ENCODE measurements at places on chromosomes 2 and 18.

GRCh38 chr2:138504546-138505235 is 3.1 kb downstream of the SPOPL start:
- no peaks in the 10 kb centered on the region for H3K36me3 ChIP-seq
- no peak overlapping the region for H3K27ac ChIP-seq
- H3K27me3 ChIP-seq: no peaks in the 10 kb centered on the region
- peak overlapping the region; percentile 29 for H3K4me3 ChIP-seq

- no peaks in the 10 kb centered on the region for H3K36me3 ChIP-seq
- no peak overlapping the region for H3K27ac ChIP-seq
- no peaks in the 10 kb centered on the region for H3K27me3 ChIP-seq
- H3K4me1 ChIP-seq: no peaks in the 10 kb centered on the region
These were observed 69.0 kb upstream of the LMAN1 start for GRCh38 chr18:59428018-59428417.

GRCh38 chr2:80748592-80748991 is 444.0 kb upstream of the LRRTM1 start:
- no peak for DNase-seq
- no peak overlapping the region for H3K27ac ChIP-seq
- H3K4me1 ChIP-seq: no peaks in the 10 kb centered on the region
- no peak overlapping the region for H3K4me3 ChIP-seq

- no peak overlapping the region for H3K4me3 ChIP-seq
- H3K36me3 ChIP-seq: no peaks in the 10 kb centered on the region
- DNase-seq: no peak
- peaks cover 2% of the 10 kb centered on the region for H3K27me3 ChIP-seq
These were observed 27.7 kb upstream of the DSC3 start for GRCh38 chr18:31070206-31070605.

DNA sequence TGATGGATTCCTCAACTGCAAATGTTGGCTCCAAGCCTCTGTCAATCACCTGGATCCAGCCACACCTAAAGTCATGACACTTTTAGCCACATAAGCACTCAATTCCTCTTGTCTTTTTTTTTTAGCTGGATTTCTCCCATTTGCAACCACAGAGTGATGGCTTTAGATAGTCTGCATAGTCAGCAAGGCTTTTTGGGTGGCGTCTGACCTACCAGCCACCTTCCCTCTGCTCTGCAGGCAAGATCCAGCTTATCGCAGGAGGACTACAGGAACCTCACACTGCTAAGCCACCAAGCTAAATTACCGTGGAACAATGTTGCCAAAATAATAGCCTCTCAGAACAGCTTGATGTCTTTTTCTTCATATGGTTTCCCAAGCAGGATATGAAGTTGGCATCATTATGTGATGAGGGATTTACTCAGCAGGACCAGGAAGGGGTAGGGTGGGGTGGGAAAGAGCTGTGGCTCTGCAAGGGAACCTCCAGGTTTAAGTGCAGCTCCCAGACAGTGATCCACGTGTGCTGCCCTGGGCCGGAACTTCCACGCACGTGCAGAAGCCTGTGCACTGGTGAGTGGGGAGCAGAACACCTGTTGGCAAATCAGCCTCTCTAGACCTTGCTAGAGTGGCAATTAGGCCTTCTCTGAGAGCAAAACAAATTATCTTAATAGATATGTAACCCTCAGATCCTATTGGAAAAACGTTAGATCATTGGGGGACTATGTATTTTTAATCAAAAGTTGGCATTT is 170.6 kb upstream of the NCK2 start:
- no peak overlapping the region for H3K4me3 ChIP-seq
- H3K27me3 ChIP-seq: no peaks in the 10 kb centered on the region
- H3K4me1 ChIP-seq: no peaks in the 10 kb centered on the region
- no peaks in the 10 kb centered on the region for H3K36me3 ChIP-seq
- no peak for DNase-seq

DNA sequence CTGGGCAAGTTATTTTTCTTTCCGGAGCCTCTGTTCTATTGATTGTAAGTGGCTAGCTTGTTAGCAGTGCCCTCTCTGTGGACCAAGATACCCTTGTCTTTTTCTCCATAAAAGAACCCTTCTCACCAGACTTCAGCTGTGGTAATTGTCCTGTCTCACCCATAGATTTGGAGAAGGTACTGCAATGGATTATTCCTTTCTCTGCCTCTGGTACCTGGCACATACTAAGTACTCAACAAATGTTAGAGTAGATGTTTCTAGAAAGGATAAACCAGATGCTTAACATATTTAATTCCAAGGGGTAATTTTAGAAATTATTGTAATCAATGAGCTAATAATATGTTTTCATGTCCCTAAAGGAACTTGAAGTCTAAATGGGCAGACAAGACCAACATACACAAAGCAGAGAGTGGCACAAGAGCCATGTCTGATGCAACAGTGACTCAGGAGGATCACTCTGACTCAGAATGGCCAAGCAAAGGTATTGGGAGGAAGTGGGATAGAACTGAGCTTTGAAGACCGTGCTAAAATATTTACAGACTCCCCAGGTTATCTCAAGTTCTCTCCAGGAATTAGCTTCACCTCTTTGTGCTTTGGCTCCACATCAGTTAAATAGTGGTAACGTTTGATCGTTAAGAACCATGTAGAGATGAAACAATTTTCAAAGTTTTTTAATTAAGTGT is 129.7 kb upstream of the OSR1 start:
- H3K4me1 ChIP-seq: no peaks in the 10 kb centered on the region
- no peaks in the 10 kb centered on the region for H3K27me3 ChIP-seq
- no peak overlapping the region for H3K27ac ChIP-seq
- H3K4me3 ChIP-seq: no peak overlapping the region

DNA sequence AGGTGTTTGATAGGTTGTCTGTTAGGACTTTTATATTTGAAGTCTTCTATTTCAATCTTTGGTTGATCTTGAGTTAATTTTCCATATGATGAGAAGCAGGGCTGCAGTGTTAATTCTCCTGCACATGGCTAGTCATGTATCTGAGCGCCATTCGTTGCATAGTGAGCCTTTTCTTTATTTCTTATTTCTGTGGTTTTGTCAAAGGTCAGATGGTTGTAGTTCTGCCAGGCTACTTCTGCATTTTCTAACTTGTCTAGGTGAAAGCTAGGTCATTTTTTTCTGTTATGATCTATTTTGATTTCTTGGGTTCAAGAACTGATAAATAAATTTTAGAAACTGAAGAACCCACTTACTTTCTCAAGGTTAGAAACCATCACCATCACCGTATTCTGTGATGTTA is 56.7 kb downstream of the CCDC74A start:
- no peaks in the 10 kb centered on the region for H3K36me3 ChIP-seq
- no peak overlapping the region for H3K27ac ChIP-seq
- no peak overlapping the region for H3K4me3 ChIP-seq

Measured in aorta (tissue), 5 donors.